ENCODE measurements at places on chromosomes 5 and 9.

GRCh38 chr5:2732004-2732403 lies 19.5 kb downstream of the IRX2 start:
- no peak for DNase-seq

- no peak for DNase-seq
Observed at GRCh38 chr5:68126886-68127285, 88.7 kb upstream of the PIK3R1 start.

DNA sequence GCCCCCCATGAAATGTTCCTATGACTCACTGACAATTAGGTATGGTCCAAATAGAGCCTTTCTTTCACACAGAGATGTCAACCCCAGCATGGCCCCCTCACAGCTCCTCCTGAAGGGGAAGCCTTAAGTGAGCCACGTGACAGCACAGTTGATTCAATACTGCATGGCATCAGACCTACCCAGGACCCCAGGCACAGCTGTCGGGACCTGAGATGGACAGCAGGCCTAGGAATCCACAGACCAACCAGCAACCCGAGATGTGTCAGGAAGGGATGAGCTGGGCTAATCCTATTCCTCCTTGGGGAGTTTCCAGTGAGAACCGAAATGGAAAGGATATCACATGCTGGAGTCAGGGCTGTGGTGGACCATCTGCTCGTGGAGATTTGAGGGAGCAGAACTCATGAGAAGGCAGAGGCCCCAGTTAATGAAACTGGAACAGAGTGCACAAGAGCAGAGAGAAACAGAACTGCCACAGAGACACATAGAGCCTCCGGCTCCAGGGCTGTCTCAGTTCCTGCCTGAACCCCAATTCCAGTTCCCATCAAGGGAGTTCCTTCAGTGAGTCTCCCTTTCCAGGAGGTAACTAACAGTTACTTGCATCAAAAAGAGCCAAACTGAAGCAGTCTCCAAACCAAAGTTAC lies 42.1 kb upstream of the SMIM23 start:
- DNase-seq: no peak

DNA sequence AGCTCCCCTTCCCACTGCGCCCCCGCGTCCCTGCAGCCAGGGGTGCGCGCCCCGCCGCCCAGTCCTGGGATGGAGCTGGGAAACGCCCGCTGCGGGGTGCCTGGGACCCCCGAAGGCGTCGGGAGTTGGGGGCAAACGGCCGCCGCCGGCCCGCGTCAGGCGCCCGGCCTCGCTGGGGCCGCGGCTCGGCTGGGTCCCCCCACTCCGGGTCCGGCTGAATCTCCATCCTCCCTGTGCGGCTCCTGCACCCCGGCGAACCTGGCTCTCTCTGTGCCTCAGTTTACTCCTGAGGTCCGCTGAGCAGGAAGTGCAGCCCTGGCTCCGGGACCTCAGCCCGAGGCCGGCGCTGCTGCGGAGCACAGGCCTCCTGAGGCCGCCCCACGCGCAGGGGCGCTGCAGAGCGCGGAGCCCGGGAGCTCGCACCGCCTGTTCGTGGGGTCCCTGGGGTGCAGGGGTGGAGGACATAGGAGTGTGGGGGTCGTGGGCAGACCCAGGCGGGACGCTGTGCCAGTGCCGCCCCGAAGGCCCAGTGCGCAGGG lies 13.9 kb upstream of the TMEM250 start:
- no peak for DNase-seq

DNA sequence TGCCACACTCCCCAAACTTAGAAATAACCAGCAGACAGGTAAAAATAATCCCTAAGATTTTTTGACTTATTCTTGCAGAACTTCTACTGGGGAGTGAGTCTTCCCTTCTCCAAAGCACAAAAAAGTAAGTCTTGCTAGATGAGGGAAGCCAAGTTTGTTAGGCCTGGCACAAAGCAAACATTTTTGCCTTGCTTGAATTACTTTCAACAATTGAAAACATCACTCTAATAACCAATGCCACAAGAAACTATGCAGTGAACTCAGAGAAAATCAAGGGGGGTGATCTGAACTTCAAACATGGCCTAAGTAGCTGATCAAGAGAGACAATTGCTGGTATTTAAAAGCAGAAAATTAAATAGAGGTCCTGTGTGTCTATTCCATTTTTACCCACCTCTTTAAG lies 123.6 kb upstream of the SLC1A3 start:
- no peak for DNase-seq
